ENCODE measurements at places on chromosomes 3 and 15. TPM values are rescaled to one million over a fixed set of nuclear protein-coding genes. Genes with fewer than 3 reads are reported as not detected.
A peak's percentile ranks its signal among the peaks of the same experiment; 100 is the strongest.

DNA sequence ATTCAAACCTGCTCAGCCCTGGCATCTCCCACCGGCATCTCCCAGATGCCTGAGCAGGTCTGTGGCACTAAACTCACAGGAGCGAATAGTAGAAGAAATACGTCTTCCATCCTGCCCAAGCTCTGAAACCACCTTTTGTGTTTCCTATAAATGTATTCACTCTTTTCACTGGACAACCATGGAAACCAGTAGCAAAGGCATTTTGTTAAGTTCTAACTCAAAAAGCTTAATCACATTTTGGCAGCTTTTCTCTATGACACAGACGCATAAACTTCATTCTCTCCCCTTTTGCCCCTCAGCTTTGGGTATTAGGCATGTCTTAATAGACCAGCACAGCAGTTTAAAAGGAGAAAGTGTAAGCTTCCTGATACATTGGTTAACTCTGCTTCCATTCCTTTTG is 24.5 kb upstream of the ARNT2 start:
- no peak overlapping the region for H3K27ac ChIP-seq
- peaks cover 24% of the 10 kb centered on the region for H3K27me3 ChIP-seq
- H3K4me1 ChIP-seq: no peaks in the 10 kb centered on the region
- DNase-seq: no peak

DNA sequence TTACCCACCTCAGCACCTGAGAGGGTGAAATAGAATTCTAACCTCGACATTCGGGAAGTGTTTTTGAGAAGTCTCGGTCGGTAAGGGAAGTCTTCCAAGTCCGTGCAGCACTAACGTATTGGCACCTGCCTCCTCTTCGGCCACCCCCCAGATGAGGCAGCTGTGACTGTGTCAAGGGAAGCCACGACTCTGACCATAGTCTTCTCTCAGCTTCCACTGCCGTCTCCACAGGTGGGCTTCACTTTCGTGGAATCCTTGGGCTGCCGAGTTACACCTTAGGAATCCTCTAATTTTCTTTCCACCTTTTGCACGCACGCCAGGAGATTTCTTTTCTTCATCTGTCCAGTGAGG is 775 bp downstream of the CCNDBP1 start:
- DNase-seq: no peak
- peaks cover 24% of the 10 kb centered on the region for H3K4me1 ChIP-seq
- H3K4me3 ChIP-seq: peak overlapping the region; percentile 96
- no peaks in the 10 kb centered on the region for H3K27me3 ChIP-seq
- peaks cover 6% of the 10 kb centered on the region for H3K36me3 ChIP-seq

DNA sequence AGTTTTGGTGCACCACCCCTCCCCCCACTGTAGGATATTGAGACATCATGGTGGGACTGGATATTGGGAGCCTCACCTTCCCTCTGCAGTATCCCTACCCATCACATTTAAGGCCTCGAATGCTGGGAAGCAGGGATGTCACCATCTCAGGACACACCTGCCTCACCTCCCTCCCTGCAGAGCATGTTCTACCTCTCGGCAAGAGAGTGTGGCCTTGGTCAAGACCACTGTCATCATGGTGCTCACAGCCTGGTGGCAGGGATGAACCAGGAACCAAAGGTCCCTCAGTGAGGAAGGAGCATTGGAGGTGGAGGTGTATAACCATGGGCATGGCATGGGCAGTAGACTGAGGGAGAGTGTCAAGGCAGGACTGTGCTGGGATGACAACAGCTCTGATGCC is 104.8 kb downstream of the CORO2B start:
- no peak for DNase-seq
- H3K4me3 ChIP-seq: no peak overlapping the region
- H3K36me3 ChIP-seq: no peaks in the 10 kb centered on the region
- H3K27ac ChIP-seq: no peak overlapping the region
- H3K27me3 ChIP-seq: no peaks in the 10 kb centered on the region

GRCh38 chr15:40441565-40442531 is 1.1 kb downstream of the BAHD1 start:
- H3K4me1 ChIP-seq: peaks cover 49% of the 10 kb centered on the region
- no peaks in the 10 kb centered on the region for H3K36me3 ChIP-seq
- no peak for DNase-seq
- H3K27ac ChIP-seq: peak overlapping the region; percentile 43
- peak overlapping the region; percentile 87 for H3K4me3 ChIP-seq
- H3K27me3 ChIP-seq: peaks cover 30% of the 10 kb centered on the region

DNA sequence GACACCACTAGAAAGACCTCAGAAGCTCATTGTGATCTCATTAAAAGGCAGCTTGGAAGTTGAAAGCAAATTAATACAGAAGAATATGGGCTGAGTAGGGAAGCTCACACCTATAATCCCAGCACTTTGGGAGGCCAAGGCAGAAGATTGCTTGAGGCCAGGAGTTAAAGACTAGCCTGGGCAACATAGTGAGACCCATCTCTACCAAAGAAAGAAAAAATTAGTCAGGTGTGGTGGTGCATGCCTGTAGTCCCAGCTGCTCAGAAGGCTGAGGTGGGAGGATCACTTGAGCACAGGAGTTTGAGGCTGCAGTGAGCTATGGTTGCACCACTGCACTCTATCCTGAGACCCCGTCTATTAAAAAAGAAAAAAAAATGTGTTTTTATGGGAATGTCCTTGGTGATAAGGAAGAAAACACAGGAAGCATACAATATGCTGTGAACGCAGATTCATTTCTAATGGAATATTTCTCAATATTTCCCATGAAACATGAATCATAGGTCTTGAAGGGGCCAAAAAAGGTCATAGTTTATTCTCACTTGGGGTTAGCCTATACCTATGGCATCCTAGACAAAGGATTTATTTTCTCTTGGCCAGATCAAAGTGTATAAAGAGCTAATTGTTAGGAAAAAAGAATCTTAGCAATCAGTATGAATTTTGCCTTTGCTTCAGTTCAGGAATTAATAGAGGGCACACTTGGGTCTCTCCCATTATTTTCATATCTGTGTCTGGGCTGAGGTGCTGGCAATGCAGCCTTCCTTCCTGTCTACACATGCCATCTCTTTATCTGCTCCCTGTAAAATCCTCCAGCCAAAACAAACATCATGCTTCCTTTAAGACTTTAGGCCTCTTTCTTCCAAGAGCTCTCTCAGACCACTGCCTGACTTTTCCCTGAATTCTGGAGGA is 98.2 kb downstream of the FNDC3B start:
- H3K36me3 ChIP-seq: peaks cover 25% of the 10 kb centered on the region
- no peak overlapping the region for H3K4me3 ChIP-seq
- H3K27me3 ChIP-seq: peaks cover 2% of the 10 kb centered on the region
- DNase-seq: no peak
- H3K27ac ChIP-seq: peak overlapping the region; percentile 90
- H3K4me1 ChIP-seq: peaks cover 96% of the 10 kb centered on the region

- H3K36me3 ChIP-seq: no peaks in the 10 kb centered on the region
- H3K27ac ChIP-seq: peak overlapping the region; percentile 84
- DNase-seq: peak; percentile 80
- peak overlapping the region; percentile 74 for H3K4me3 ChIP-seq
Observed at GRCh38 chr3:177589911-177590381, 392.7 kb upstream of the TBL1XR1 start.

GRCh38 chr15:50141856-50142255 is 22.8 kb upstream of the ATP8B4 start:
- H3K4me3 ChIP-seq: no peak overlapping the region
- peaks cover 75% of the 10 kb centered on the region for H3K4me1 ChIP-seq
- no peak overlapping the region for H3K27ac ChIP-seq
- peaks cover 3% of the 10 kb centered on the region for H3K27me3 ChIP-seq
- DNase-seq: no peak
- no peaks in the 10 kb centered on the region for H3K36me3 ChIP-seq

DNA sequence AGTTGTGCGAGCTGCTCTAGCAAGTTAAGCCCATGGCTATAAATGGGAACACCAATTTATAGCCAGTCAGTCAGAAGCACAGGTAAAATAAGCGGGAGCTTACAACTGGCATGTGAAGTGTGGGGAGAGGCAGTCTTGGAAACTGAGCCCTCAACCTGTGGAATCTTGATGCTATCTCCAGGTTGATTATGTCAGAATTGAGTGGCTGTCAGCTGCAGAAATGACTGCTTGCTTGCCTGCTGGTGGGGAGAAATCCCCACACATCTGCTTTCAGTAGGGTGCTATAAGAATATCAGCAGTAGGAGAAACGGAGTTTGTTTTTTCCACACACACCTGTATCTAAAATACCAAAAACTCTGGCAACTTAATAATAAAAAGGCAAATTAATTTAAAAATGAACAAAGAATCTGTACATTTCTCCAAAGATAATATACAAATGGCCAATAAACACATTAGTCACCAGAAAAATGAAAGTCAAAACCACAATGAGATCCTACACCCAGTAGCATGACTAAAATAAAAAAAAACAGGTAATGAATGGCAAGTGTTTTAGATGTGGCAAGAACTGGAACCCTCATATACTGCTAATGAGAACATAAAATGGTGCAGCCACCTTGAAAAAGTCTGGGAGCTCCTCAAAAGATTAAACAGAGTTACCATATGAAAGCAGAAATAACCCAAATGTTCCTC is 26.0 kb upstream of the MAP4 start:
- H3K27me3 ChIP-seq: no peaks in the 10 kb centered on the region
- H3K4me1 ChIP-seq: peaks cover 45% of the 10 kb centered on the region
- no peak overlapping the region for H3K4me3 ChIP-seq
- H3K36me3 ChIP-seq: peaks cover 13% of the 10 kb centered on the region

DNA sequence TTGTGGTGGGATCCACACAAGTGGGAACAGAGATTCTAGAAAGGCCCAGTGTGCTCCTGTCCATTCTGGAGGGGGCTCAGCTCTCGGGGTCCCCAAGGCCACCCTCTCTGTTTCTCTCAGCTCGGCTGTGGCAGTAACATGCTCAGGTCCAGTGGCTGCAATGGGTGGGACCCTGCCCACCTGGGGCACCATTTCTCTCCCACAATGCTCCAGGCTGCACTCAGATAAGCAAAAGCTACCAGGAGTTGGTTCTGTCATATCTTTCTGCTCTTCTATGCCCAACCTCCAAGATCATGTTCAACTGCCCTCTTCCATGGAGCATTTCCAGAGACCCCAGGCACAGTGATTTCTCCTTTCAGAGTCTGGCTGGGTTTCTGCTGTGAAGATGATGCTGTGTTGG is 40.8 kb downstream of the ITGA11 start:
- H3K36me3 ChIP-seq: 0 out of 2 replicates have a peak, but pooled peaks cover 12% of the 10 kb centered on the region
- peaks cover 10% of the 10 kb centered on the region for H3K4me1 ChIP-seq
- H3K27ac ChIP-seq: no peak overlapping the region
- no peak overlapping the region for H3K4me3 ChIP-seq
- DNase-seq: no peak

DNA sequence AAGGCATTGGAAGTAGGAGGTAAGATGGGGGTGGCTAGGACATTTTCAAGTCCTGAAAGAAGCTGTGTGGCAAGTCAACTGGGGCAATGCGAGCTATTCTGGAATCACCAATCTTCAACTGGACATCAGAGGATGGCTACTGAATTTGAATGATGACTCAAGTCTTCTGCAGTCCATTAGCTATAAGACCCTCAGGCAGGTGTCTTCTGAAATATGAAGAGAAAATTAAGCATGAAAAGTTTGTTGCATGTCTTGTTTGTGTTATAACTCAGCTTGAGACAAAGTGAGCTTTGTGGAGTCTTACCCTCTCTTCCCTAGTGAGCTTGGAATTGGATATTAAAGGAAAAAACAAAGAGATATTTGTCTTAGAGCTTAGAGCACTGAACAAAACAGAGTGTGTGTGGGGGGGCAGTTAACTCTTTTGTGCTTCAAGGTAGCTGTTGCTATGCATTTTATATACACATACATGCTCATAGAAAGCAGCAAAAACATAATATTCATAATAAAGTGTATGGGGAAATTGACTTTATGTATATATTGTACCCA is 979.1 kb downstream of the MCTP2 start:
- no peak overlapping the region for H3K4me3 ChIP-seq
- H3K27ac ChIP-seq: no peak overlapping the region
- no peak for DNase-seq
- H3K36me3 ChIP-seq: peaks cover 7% of the 10 kb centered on the region
- no peaks in the 10 kb centered on the region for H3K4me1 ChIP-seq

GRCh38 chr3:152039887-152040286 is 166.4 kb downstream of the SUCNR1 start:
- H3K27ac ChIP-seq: no peak overlapping the region
- peaks cover 6% of the 10 kb centered on the region for H3K4me1 ChIP-seq
- H3K4me3 ChIP-seq: no peak overlapping the region
- no peak for DNase-seq
- no peaks in the 10 kb centered on the region for H3K27me3 ChIP-seq

ADAMTS17 gene
- not detected for total RNA-seq

LIPH gene
- total RNA-seq: 0.16 TPM

ZNF662 gene
- not detected for total RNA-seq

All from HFFc6 (cell line).